Ureter (tissue), 1 donor: ENCODE measurements at places on chromosomes 4 and X. TPM values are rescaled to one million over a fixed set of nuclear protein-coding genes. Genes with fewer than 3 reads are reported as not detected.

Gene NAA15
- 59.0 TPM for total RNA-seq

Gene CXorf49B
- total RNA-seq = not detected

Gene P2RY10
- 0.39 TPM for total RNA-seq

DNA sequence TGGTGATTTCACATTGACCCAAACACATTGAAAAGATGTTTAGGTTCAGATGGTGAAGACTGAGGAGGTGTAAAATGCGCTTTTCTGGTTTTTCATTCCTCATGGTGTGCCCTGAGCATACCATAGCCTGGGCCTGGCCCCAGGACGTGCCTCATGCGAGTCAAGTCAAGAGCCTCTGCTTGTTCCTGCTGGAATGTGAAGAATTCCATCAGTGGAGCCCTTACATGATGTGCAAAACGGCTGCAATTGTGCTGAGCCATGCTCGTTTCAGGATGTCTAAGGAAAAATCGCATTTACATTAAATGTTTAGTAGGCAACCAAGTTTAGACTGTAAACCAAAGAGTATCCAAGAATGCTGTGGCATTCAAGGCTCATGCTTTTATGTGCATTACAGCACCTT lies 34.9 kb downstream of the GYG2 start:
- no peak for DNase-seq

GRCh38 chr4:22515888-22516541 lies at the start of gene ADGRA3:
ADGRA3 (minus strand) TSS chr4:22516066; CDS start chr4:22515784, 282 bp downstream.
- DNase-seq = peak; percentile 74

DNA sequence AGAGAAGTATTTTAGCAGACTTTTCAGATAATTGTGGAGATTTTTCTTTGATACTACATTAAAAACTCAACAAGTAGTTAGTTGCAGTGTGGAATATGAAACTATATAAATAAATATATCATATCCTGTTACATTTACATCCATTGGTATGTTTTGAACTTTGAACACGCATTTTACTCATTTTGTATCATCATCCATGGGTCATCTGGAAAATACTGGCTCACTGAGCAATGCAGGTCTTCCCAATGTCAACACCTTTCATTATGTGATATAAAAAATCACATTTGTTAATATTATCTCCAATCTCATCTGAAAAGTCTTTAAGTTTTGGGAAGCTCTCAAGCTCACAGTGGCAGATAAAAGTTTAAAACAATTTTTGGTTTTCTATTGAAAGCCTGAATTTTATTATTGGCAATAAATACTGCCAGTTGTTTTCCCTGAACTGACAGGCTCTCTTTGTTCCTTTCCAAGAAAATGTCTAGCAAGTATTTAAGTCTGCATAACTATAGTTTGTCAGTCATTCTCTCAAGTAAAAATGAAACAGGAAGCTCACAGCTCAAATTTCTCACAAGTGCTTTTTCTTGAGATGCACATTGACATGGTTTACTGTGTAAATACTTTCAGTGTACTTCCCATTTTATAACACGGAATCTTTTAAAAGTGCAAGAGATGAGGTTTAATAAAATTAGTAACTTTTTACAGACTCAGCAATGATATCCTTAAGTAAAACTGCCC lies 183.5 kb upstream of the GPC4 start:
- DNase-seq = no peak

- no peak for DNase-seq
These were observed 110.8 kb downstream of the AFF1 start for GRCh38 chr4:87045659-87046058.

DNA sequence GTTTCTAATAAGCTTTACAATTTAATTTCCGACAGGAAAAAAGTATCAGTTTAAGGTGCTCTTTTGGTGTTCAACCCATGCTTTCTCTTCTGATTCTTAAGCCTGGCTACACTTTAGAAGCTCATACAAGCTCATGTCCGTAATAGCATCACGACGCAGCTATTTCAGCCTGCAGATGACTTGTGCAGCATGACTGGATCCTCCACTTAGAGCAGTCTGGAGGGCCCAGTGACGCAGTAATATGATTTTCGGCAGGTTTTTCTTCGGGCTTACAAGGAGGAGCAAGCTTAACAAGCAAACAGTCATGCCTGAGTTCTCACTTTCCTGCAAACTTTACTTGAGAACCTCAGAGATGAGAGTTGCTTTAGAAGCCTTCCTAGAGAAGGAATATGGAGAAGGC lies 85.3 kb upstream of the MAML3 start:
- DNase-seq = no peak

DNA sequence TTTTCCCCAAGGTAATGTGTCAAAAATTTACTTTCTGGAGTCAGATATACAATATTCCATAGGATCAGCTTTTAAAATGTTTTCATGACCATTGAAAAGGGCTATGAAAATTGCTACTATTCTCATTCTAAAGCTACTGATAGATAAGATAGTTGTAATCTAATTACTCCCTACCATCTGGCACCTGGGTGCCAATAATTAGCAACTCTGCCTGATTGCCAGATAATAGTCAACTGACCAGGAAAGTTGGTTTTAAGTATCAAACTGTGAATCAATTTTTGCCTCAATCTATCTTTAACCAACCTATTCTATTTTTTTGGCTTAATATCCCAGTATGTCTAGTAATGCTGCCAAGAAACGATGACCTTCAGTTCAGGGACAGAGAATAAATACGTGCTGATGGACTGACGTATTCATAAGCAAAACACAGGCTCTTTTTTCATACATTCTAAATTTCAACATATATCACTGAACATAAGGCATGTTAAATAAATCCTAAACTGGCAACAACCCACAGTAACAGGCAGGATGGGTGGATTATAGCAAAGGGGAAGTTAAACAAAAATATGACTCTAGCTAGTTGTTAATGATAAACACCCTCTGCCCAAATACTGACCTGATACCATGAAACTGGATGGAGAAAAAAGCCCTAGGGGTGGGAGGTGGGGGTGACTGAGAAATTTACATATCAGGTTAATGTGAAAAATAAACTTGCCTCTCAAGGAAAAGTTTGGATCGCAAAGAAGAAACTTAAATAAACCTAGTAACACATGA lies 18.2 kb downstream of the SH3RF1 start:
- no peak for DNase-seq

DNA sequence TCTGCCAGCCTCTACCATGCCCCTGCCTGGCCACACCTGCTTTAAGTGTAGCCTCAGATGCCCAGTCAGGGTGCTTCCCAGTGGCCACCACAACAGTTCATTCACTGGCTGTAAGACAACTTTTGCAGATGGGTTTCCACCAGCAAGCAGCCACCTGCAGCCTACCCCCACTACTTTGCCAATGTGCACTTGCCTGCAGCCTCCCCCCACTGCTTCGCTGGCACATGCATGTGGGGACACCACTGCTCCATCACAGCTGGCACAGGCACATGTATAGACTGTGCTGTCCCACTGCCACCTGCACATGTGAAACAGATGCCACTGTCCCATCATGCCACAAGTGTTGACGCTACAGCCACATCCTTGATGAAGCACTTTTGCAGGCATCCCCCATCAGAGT lies 723.9 kb downstream of the SH3BGRL start:
- no peak for DNase-seq

- no peak for DNase-seq
These were observed 19.9 kb downstream of the AWAT2 start for GRCh38 chrX:70029863-70030262.
